Caudate nucleus (tissue), 63 donors: ENCODE measurements at places on chromosomes 1 and 21.

GRCh38 chr1:231045286-231045685, 5.2 kb upstream of the FAM89A start:
- no peak for DNase-seq

DNA sequence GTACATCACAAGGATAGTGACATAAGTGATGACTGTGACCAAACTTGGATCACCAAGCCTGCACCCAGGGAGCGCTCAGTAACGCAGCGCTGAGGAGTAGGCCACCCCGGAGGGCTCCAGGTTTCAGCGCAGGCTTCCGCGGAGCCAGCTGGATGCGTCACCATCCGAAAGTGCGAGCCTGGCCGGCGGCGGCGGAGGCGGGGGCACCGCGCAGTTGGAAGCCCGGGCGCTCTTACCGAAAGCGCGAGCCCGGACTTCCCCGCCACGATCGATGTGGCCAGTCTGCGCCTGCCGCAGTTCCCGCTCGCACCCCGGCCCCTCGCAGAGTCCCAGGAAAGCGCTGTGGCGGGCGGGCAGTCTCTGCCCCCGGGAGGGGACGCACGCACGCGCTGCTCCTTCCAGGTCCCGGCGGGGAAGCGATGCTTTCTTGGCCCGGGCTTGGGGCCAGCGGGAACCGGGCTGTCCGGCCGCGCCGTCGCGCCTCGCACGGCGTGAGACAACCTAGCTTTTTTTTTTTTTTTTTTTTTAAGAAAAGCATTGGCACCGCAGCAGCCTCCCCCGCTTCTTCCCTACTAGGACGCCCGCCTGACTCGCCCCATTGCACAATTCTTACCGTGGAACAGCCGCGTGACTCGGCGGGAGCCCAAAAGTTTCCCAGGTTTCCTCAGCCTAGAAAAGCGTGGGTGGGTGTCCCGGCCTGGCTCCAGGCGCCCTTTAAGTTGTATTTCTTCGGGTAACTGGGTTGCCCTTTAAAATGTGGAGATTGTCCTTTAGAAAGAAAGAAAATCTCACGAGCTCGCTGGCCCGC, 36.4 kb upstream of the JAK1 start:
- DNase-seq: peak; percentile 39

GRCh38 chr21:29487154-29487553, 188.4 kb downstream of the BACH1 start:
- peak; percentile 9 for DNase-seq

- no peak for DNase-seq
Measured at GRCh38 chr1:28917757-28918118, 3.4 kb downstream of the EPB41 start.

DNA sequence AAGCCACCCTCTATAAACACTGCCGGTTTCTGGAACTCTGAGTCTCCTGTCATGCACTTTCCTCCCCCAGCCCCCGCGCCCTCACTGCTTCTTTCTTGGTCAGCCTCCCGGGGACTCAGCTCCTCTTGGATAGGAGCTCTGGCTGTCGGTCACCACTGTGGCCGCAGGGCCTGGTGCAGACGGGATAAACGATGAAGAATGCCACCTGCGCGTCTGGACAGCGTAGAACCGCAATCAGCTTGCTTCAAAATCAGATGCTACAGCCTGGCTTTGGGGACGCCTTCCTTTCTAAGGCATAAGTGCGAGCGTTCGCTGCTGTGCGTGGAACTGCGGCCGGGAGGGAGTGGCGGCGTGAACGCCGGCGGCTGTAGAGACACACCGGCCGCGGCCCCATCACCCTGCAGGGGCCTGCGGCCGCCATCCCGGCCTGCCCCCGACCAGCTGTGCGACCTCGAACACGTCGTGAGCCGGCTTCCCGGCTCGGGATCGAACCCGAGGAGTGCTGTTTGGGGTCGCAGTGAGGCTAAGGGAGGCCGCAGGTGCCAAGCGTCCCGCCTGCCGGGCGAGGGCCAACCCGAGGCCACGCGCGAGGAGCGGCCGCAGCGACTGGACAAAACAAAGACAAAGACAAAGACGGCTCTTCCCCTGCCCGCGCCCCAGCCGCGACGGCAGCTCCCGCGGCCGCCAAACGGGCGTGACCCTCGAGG, 688 bp downstream of the PTTG1IP start:
- DNase-seq: no peak

GRCh38 chr1:101290119-101290921, 53.5 kb downstream of the S1PR1 start:
- DNase-seq: no peak

- no peak for DNase-seq
Measured at GRCh38 chr21:27450216-27450615, 483.3 kb upstream of the ADAMTS5 start.

DNA sequence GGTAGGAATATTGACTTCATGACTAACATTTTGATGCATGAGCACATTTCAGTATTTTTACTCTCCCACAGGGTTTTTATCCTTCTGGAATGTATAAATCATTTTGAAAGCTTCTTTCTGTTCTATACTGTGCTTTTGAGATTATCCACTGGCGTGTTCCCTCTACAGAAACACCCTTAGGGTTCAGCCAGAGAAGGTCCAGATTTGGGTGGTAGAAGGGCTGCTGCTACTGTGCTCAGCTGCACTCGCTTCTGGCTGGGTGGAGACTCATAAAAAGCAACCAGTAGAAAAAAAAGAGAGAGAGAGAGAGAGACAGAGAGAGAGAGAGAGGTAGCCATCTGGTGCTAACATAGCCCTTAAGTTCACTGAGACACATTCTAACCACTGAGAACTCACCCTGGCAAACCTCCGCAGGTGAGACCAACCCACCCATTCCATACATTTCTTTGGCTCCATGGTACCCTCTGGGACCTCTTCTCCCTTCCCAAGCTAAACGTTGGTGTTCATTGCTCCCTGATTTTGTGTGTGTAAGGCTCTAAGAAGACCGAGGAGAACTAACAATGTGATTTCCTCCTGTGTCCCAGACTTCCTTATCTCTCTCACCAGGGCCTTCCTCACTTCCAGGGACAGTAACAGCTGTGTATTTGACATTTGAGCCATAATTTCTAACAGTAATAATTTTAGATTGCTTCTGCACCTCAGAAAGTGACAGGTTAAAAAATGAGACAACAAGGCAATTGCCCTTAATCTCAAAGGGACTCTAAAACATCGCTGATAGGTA, 7.2 kb downstream of the APCS start:
- DNase-seq: no peak

GRCh38 chr1:37020653-37021277, 13.6 kb downstream of the GRIK3 start:
- no peak for DNase-seq

GRCh38 chr1:244207042-244207934, 156.2 kb downstream of the ZBTB18 start:
- DNase-seq: no peak

GRCh38 chr1:228799924-228800323, 64.6 kb downstream of the RHOU start:
- DNase-seq: no peak

DNA sequence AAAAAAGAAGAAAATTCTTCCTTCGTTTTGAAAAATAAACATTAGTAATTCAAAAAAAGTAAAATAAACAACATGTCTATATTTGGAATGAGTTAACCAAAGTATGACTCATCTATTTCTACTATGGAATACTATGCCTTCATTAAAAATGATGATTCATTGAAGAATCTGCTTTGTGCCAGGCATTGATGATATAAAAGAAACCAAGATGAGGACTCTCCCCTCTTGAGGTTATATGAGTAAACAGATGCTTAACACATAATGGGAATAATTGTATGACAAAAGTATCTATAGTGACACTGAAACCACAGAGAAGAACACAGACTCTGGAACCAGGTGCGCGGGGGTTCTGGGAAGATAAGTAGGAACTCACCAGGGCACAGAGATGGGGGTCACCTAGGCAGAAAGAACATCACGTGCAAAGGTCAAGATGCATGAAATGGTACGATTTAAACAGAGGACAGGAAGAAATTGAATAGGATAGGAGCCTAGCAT, 18.8 kb downstream of the ELF3 start:
- DNase-seq: no peak

- DNase-seq: no peak
Measured at GRCh38 chr1:162527314-162527713, 29.7 kb downstream of the UHMK1 start.
